Activated naive CD8-positive, alpha-beta T cell treated with anti-CD3 and anti-CD28 coated beads, Interleukin-2, amount 10 ng/mL, durations not matched to agents 7 days and 5 days (primary cell): ENCODE measurements at places on chromosomes 5 and 9. TPM values are rescaled to one million over a fixed set of nuclear protein-coding genes. Genes with fewer than 3 reads are reported as not detected.
A peak's percentile ranks its signal among the peaks of the same experiment; 100 is the strongest.

- no peaks in the 10 kb centered on the region for H3K36me3 ChIP-seq
- H3K27me3 ChIP-seq: no peaks in the 10 kb centered on the region
- H3K27ac ChIP-seq: no peak overlapping the region
- no peak overlapping the region for H3K4me3 ChIP-seq
- DNase-seq: no peak
These were observed 53.3 kb upstream of the ATP10B start for GRCh38 chr5:160905285-160905684.

GRCh38 chr5:16774806-16775205, 158.0 kb upstream of the RETREG1 start:
- no peak overlapping the region for H3K27ac ChIP-seq
- no peaks in the 10 kb centered on the region for H3K4me1 ChIP-seq
- H3K4me3 ChIP-seq: no peak overlapping the region
- no peaks in the 10 kb centered on the region for H3K27me3 ChIP-seq
- DNase-seq: no peak

GRCh38 chr5:145743396-145744061, 91.6 kb downstream of the PRELID2 start:
- no peaks in the 10 kb centered on the region for H3K36me3 ChIP-seq
- no peaks in the 10 kb centered on the region for H3K27me3 ChIP-seq
- no peaks in the 10 kb centered on the region for H3K4me1 ChIP-seq
- no peak overlapping the region for H3K27ac ChIP-seq
- DNase-seq: peak; percentile 28

GRCh38 chr5:149030838-149031397, 31.9 kb downstream of the SH3TC2 start:
- H3K27me3 ChIP-seq: peaks cover 9% of the 10 kb centered on the region
- H3K4me1 ChIP-seq: peaks cover 5% of the 10 kb centered on the region
- no peak overlapping the region for H3K27ac ChIP-seq
- DNase-seq: no peak
- H3K36me3 ChIP-seq: no peaks in the 10 kb centered on the region
- H3K4me3 ChIP-seq: no peak overlapping the region

DNA sequence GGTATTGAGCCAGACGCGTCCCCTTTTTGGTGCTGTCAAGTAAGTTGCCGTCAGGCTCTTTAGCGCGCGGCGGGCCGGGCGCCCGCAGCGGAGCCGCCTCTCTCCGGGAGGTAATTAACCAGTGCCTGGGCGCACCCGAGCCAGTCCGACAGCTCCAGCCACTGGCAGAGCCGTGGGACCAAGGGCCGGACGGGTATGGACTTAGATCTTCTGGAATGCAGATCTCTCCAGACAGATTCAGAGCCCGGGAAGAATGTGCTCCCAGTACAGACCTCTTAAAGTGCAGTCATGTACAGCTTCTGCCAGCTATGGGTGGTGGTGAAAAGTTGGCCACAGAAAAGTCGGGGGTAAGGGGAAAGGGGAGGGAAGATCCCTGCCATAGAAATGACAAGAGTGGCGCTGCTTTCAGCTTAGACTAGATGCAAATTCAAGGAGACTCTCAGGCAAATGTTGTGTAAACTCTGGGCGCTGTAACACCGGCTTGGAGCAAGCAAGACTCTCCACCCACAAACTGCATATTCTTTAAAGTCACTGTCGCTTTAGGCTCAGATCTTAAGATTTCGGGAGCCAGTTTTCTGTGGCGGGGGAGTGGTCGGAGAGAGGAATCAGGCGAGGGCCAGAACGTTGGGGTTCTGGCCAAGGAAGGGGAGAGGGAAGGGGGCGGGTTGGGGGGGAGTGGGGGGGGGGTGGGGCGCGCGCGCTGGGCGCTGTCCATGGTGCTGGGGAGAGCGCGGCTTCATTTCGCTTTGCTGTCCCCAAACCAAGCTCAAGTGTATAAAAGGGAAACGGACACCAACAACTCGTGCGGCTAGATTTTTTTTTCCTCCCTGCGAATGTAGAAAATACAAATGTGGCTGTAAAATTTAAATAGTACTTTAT, 29.2 kb downstream of the NR2F1 start:
- no peak overlapping the region for H3K4me3 ChIP-seq
- peaks cover 10% of the 10 kb centered on the region for H3K4me1 ChIP-seq
- peaks cover 86% of the 10 kb centered on the region for H3K27me3 ChIP-seq
- DNase-seq: peak; percentile 39

DNA sequence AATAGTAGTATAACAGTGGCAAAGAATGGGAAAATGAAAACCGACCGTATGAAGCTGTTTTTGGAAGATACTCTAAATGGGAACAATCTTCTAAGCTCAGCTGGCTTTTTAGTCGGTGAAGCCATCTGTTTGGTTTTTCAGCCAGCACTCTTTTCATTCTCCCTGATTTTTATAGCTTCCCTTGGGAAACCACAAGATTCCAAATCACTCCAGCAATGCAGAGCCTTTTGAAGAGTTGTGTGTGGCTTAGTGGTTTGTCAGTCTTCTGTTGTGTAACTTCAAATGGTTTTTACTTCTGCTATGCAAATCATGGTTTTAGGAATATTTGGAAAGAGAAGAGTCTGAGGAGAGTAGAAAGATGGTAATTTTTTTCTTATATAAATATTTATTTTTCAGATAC, 180.7 kb downstream of the KDM4C start:
- H3K27ac ChIP-seq: no peak overlapping the region
- peaks cover 16% of the 10 kb centered on the region for H3K36me3 ChIP-seq
- no peak for DNase-seq
- no peaks in the 10 kb centered on the region for H3K27me3 ChIP-seq

- no peak overlapping the region for H3K4me3 ChIP-seq
- peaks cover 32% of the 10 kb centered on the region for H3K36me3 ChIP-seq
- DNase-seq: no peak
- H3K4me1 ChIP-seq: peaks cover 29% of the 10 kb centered on the region
- H3K27me3 ChIP-seq: no peaks in the 10 kb centered on the region
These were observed 20.3 kb downstream of the KIF2A start for GRCh38 chr5:62326302-62326701.

GRCh38 chr5:91595424-91595823, 212.3 kb upstream of the ARRDC3 start:
- H3K27ac ChIP-seq: no peak overlapping the region
- H3K4me1 ChIP-seq: no peaks in the 10 kb centered on the region
- H3K4me3 ChIP-seq: no peak overlapping the region

GRCh38 chr5:179215576-179215975, 129.7 kb downstream of the ADAMTS2 start:
- H3K27ac ChIP-seq: no peak overlapping the region
- H3K4me3 ChIP-seq: no peak overlapping the region
- no peak for DNase-seq
- no peaks in the 10 kb centered on the region for H3K4me1 ChIP-seq

GRCh38 chr5:11110128-11110527, 349.1 kb upstream of the DAP start:
- DNase-seq: no peak
- H3K36me3 ChIP-seq: no peaks in the 10 kb centered on the region
- no peak overlapping the region for H3K4me3 ChIP-seq
- H3K4me1 ChIP-seq: no peaks in the 10 kb centered on the region
- H3K27ac ChIP-seq: no peak overlapping the region

DNA sequence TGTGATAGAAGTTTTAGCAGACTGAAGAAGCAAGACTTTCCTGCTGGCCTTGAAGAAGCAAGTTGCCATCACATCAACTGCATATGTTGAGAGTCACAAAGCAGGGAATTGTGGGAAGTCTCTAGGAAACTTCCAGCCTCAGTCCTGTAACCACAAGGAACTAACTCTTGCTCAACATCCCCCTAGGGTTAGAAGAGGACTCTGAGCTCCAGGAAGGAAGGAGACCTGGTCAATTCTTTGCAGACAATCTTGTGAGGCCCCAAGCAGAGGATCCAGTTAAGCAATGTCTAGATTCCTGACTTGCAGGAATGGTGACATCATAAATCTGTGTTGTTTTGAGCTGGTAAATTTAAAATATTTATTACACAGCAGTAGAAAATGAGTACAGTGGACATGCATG, 18.6 kb upstream of the ZNF366 start:
- DNase-seq: no peak
- no peak overlapping the region for H3K4me3 ChIP-seq
- H3K27me3 ChIP-seq: peaks cover 3% of the 10 kb centered on the region
- no peak overlapping the region for H3K27ac ChIP-seq
- no peaks in the 10 kb centered on the region for H3K4me1 ChIP-seq

DNA sequence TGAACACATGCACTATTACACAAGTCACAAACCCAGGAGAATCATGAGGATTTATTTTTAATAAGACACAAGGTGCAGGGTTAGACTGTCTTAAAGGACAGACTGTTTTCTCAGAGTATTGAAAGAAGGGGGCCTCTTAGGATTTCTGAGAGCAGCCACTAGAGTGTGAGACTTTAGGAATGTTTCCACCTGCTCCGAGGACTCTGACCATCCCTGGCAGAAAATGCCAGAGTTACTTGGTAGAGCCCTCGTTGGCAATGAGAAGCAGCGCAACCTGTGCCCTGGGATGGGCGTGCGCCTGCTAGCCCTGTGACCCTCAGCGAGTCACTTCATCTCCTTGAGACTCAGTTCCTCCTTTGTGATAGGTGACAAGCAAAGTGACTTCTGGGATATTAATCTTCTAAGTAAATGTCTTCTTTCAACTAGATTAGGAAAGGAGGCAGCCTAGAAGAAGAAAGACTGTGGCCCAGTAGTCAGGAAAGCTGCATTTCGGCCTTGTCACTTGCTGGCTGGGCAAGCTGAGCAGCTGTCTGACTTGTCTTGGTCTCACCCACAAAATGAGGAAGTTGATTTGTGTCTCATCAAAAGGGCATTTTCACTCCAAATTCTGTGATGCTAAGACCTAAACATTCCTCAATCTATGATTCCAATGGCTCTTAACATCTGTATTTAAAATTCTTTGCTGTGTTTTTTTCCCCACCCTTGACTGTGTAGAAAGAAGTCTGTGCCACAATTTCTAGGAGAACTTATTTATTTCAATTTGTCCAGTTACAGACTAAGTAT, 60.5 kb downstream of the PTCD2 start:
- peaks cover 2% of the 10 kb centered on the region for H3K27me3 ChIP-seq
- H3K36me3 ChIP-seq: no peaks in the 10 kb centered on the region
- H3K27ac ChIP-seq: no peak overlapping the region
- DNase-seq: no peak
- H3K4me1 ChIP-seq: no peaks in the 10 kb centered on the region

GRCh38 chr9:111828193-111828592, 33.5 kb upstream of the SHOC1 start:
- H3K27ac ChIP-seq: no peak overlapping the region
- no peaks in the 10 kb centered on the region for H3K36me3 ChIP-seq
- H3K4me3 ChIP-seq: no peak overlapping the region
- H3K4me1 ChIP-seq: no peaks in the 10 kb centered on the region

- peaks cover 14% of the 10 kb centered on the region for H3K36me3 ChIP-seq
- peak overlapping the region; percentile 80 for H3K4me3 ChIP-seq
- no peaks in the 10 kb centered on the region for H3K27me3 ChIP-seq
- no peak for DNase-seq
These were observed 86.3 kb upstream of the MELK start for GRCh38 chr9:36486329-36486932.

DNA sequence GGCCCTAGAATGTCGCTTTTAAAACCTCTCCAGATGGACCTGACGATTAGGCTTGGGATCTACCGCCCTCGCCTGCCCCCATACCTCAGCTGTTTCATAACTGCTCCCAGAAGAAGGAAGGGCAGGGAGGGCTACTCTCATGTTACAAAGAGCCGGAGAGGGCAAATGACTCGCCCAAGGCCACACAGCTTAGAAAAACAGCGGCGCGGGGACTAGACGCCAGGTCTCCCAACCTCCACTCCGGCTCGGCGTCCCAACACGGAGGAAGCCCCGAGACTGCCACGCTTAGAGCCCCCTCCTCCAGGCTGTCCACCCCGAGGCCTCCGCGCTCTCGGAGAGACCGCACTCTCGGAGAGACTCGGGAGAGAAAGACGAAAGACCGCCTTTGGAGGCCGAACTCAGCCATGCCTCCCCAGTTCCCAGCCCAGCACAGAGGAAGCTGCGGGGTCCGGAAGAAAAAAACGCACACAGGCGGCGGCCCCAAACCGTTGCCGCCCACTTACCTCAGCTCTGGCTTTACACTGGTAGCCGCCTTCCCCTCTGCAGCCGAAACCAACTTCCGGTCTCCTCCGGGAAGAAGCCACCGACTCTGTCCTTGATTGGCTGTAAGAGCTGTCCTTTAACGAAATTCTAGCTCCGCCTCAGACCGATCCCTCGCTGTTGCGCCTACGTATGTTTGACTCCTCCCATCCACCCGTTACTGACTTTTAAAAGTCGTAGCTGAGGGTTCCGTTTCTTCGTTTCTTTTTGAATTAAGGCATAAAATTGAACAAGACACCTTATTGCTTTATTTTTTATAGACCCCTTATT, at the start of gene MED7:
MED7 (minus strand) TSS at position 549 of the 810 bp plus-strand sequence. CDS start 3,434 bp downstream, outside the sequence.
- peak; percentile 87 for DNase-seq
- H3K27me3 ChIP-seq: no peaks in the 10 kb centered on the region
- peaks cover 31% of the 10 kb centered on the region for H3K36me3 ChIP-seq
- peak within 1 kb of the TSS; percentile 96 for H3K27ac ChIP-seq
- H3K4me1 ChIP-seq: peaks cover 23% of the 10 kb centered on the region

DNA sequence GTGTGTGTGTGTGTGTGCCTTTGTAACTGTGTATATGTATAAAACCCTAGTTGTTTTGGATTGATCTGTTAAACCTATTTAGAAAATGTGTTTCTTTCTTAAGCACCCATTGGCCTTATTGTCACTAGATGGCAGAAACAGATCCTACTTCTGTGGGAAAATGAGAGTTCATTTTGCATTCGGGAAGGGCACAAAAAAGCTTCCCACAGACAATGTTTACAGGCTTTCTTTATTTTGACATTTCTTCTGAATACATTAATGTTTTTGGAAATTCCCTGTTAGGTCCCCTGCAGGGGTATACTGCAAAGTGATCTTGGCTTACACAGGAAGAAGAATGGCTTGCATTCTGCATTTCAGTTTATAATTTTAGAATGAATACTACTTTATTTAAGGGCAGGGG, 481.8 kb upstream of the ARRDC3 start:
- H3K36me3 ChIP-seq: no peaks in the 10 kb centered on the region
- no peak overlapping the region for H3K4me3 ChIP-seq
- H3K4me1 ChIP-seq: no peaks in the 10 kb centered on the region
- H3K27me3 ChIP-seq: no peaks in the 10 kb centered on the region
- no peak for DNase-seq

GRCh38 chr9:95504053-95504963, 12.5 kb downstream of the PTCH1 start:
- H3K27me3 ChIP-seq: peaks cover 34% of the 10 kb centered on the region
- H3K36me3 ChIP-seq: no peaks in the 10 kb centered on the region

DNA sequence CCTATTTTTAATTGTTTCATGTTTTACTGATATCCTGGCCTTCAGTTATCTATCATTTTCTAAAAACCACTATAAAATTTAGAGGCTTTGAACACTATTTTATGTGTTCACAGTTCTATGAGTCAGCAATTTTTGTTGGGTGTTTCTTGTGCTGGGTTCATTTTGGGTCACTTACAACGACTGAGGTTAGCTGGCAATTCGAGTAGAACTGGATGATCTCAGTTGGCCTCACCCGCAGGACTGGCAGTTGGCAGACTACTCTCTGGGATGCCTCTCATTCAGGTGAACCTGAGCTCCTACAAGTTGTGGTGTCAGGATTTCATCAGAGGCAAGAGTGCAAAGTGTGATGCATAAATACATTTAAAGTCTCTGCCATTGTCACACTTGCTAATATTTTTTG, 151.0 kb upstream of the PAPPA start:
- H3K27me3 ChIP-seq: no peaks in the 10 kb centered on the region
- no peak overlapping the region for H3K4me3 ChIP-seq
- DNase-seq: no peak
- no peaks in the 10 kb centered on the region for H3K4me1 ChIP-seq
- H3K27ac ChIP-seq: no peak overlapping the region
- no peaks in the 10 kb centered on the region for H3K36me3 ChIP-seq

Gene QRFP
- not detected for total RNA-seq

Gene MYORG
- 5.5 TPM for total RNA-seq

Gene SLC6A7
- total RNA-seq: not detected

Gene IFNA2
- not detected for total RNA-seq

Gene POU5F2
- total RNA-seq: 1.4 TPM

Gene MRNIP
- total RNA-seq: 47.4 TPM

Gene TMEM252
- total RNA-seq: not detected
